ENCODE measurements at places on chromosomes 3 and 15. TPM values are rescaled to one million over a fixed set of nuclear protein-coding genes. Genes with fewer than 3 reads are reported as not detected.

SLC9C1 gene
- not detected for total RNA-seq

ANKUB1 gene
- not detected for total RNA-seq

AP3B2 gene
- total RNA-seq = 1.4 TPM

CILP gene
- total RNA-seq = 0.04 TPM

RPL39L gene
- 15.5 TPM for total RNA-seq

PP2D1 gene
- not detected for total RNA-seq

KLHL40 gene
- total RNA-seq = not detected

FBXW12 gene
- not detected for total RNA-seq

RAF1 gene
- 97.0 TPM for total RNA-seq

C3orf22 gene
- not detected for total RNA-seq

GRK7 gene
- total RNA-seq = not detected

C3orf52 gene
- 6.5 TPM for total RNA-seq

LRTM1 gene
- not detected for total RNA-seq

CFAP100 gene
- not detected for total RNA-seq
